ENCODE measurements at places on chromosomes 11 and 22. TPM values are rescaled to one million over a fixed set of nuclear protein-coding genes. Genes with fewer than 3 reads are reported as not detected.
A peak's percentile ranks its signal among the peaks of the same experiment; 100 is the strongest.

DNA sequence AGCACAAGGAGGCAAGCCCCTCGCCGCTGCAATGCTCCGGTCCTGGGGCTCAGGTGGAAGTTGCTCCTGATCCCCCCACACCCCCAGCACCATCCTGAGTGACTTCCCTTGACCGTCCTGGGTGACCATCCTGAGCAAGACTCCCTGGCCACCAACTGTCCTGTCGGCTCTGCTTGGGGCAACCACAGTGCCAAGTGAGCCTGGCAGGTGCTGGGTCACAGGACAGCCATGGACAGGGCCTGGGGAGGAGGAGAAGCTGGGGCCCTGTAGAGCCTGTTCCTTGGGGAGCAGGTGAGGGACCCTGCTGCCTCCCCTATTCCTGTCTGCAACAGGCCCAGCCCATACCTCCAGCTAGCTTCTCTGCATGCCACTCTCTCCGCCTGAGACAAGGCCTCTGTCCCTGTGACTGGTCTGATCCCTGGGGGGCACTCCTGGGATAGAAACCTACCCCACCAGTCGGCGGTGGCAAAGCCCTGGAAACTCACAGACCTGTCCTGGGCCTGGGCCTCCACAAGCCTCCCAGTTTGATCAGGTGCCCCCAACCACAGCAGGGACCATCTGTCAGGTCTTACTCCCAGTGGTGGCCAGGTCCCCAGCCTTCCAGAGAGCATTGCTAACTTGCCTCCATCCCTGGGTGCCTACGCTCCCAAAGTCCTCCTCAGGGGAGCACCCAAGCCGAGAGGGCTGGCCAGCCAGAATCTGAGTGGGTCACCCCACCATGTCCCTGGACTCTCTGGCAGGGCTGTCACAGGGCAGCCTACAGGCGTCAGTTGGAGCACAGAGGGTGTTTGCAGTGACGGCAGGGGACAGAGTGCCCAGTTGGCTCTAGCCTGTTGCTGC is 68.7 kb upstream of the WNT7B start:
- no peak for DNase-seq

- DNase-seq = no peak
Measured at GRCh38 chr11:47723041-47723440, 7.9 kb upstream of the AGBL2 start.

- peak; percentile 41 for DNase-seq
Measured at GRCh38 chr11:127074151-127074761, 73.7 kb upstream of the KIRREL3 start.

DNA sequence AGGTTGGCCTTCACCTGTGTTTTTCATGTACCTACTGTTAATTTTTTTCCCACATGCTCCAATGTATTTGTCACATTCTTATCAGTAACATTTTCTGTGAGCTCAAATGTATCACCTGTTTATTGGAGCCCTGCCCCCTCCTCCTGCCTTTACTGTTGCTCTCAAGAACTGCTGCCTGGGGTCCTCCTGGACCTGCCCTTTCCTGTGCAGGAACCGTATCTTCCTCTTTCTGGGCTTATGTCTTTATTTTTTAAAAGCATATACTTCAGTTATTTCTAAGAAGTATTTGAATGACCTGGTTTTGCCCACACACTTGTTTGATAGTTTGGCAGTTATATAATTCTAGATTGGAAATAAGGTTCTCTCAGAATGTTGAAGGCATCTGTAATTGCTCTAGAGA is 5.9 kb downstream of the FAM118B start:
- no peak for DNase-seq

DNA sequence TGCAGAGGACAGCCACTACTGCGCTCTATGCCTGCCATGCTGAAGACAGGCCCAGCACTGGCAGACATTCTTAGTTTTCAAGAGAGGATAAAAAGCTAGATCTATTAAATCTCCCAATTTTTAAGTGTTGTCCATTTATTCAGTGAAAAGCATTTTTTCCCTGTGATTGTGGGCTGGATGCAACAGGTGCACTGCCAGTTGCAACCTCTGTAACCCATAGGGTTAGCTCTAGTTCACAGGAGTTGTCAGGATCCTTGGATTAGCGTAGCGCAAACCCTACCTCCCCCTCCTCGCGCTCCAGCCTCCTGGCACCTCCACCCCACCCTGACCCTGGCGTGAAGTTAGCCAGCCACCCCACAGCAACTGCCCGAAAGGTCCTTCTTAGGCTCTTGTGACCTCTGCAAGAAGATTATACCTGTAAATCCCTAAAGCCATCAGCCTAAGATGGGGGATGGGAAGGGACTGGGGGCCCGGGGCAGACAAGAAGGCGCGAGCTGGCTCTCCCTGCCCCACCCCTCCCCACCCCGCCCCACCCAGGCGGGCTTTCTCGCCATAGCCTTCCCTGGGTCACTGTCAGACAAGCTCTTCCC is 30.9 kb downstream of the EIF3F start:
- no peak for DNase-seq

GRCh38 chr11:126156814-126157213 is 54.6 kb downstream of the RPUSD4 start:
- DNase-seq = no peak

- no peak for DNase-seq
Measured at GRCh38 chr11:69403556-69404215, 77.8 kb upstream of the LINC01488 start.

DNA sequence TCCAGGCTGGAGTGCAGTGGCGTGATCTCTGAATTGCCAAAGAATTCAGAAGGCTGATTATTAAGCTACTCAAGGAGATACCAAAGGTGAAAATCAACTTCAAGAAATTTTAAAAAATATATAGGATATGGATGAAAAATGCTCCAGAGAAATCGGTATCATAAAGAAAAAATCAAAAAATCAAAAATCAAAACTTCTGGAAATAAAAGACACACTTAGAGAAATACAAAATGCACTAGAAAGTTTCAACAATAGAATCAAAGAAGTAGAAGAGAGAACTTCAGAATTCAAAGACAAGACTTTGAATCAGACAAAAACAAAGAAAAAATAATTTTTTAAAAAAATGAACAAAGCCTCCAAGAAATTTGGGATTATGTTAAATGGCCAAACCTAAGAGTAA is 45.6 kb upstream of the CLTCL1 start:
- DNase-seq = no peak

- no peak for DNase-seq
Measured at GRCh38 chr11:72746821-72747220, 5.4 kb downstream of the ARAP1 start.

- DNase-seq = no peak
Measured at GRCh38 chr22:42116848-42117424, 13.7 kb downstream of the CYP2D6 start.

GRCh38 chr11:63488789-63489188 is 2.2 kb downstream of the PLAAT5 start:
- DNase-seq = no peak

DNA sequence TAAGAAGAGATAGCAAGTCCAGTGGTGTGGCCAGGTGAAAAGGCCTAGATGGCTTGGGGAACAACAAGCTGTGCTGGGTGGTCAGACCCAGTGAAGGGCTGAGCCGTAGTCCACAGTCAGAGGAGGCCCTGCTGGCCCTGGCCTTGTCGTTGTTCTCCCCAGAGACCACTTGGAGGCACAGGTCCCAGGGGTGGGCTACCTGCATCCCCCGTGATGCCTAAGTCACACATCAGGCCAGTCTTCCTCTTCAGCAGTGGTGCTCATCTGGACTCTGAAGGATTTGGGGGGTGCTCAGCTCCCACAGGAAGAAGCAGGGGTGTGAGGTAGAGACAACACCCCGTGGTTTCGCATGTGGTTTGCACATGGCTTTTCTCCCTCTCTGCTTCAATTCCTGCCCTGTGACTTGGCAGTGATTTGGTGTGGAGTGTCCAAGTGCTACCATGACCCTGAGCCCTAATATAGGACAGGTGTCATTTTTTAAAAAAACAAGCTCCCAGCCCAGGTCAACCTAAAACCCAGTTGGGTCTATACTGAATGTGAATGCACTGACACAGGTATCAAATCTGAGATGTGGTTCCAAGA is 51.0 kb downstream of the ALX4 start:
- DNase-seq = no peak

GRCh38 chr11:101321222-101321621 is 191.6 kb upstream of the PGR start:
- no peak for DNase-seq

- no peak for DNase-seq
Measured at GRCh38 chr11:58939277-58939676, at the start of gene GLYATL1. GLYATL1 (plus strand) TSS chr11:58939488; CDS start chr11:58947088, 7,600 bp downstream.

- DNase-seq = no peak
Measured at GRCh38 chr11:95435628-95436353, 204.8 kb upstream of the SESN3 start.

- no peak for DNase-seq
Measured at GRCh38 chr22:27596133-27596870, 205.3 kb downstream of the MN1 start.

Gene SERPINH1
- 371 TPM for polyA plus RNA-seq

Gene MUS81
- polyA plus RNA-seq = 56.8 TPM

Gene GRAP2
- polyA plus RNA-seq = 2.6 TPM
